NCI-H1436 treated with DMSO at 0.1 percent for 48 hours (cell line): ENCODE measurements at places on chromosomes 7 and 10.

DNA sequence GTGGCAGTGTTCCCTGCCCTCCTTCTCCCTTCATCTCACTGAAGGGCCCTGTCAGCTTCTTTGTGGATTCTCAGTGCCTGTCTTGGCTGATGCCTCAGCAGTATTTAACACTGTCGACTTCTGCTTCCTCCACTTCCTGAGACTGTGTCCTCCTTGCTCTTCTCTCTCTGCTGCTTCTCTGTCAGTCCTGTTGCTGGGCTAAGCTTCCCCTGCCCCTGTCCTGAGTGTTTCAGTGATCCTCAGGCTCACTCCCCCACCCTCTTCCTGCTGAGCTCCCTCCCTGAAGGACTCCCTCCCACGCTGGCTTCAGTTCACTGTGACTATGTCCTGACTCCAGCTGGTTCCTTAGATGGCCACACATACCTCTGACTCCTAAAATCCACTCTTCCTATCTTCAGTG, 64.9 kb downstream of the CREM start:
- no peak for DNase-seq

- no peak for DNase-seq
These were observed 333.3 kb downstream of the PRPF18 start for GRCh38 chr10:13920031-13920430.

DNA sequence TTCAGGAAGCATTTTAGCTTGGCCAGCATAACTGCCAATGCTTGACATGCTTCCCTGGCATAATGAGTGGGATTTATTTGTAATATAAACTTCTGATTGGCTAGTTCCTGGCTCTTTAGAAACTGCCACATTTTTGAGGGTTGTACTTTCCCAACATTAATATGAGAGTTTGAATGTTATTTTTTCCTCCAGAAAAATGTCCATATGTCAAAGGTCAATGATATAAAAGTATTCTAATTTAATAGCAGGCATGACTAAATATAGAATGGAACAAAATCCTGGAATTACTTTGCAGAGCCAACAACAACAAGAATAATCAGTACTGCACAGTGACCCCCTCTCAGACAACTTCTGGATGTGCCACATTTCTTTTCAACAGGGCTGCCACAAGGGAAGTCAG, 352.6 kb downstream of the PRPF18 start:
- no peak for DNase-seq

DNA sequence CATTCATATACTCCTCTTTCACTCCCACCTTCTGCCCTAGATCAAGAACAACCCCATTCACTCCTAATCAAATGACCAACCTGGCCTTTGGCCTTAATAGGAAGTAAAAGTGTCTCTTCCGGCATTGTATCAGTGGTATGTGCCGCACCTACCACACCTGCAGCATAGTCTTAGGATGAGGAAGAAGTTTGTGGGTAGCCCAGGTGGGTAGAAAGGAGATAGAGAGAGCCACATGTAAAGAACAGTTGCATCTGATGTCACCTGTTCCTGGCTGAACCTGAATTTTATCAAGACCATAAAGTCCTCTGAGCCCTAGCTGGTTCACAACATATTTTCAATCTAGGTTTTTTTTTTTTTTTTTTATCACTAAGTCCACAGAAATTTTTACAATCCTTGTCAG, 55.5 kb upstream of the PTPN12 start:
- DNase-seq: no peak

- no peak for DNase-seq
These were observed 19.9 kb upstream of the SEC61G start for GRCh38 chr7:54778696-54779540.

DNA sequence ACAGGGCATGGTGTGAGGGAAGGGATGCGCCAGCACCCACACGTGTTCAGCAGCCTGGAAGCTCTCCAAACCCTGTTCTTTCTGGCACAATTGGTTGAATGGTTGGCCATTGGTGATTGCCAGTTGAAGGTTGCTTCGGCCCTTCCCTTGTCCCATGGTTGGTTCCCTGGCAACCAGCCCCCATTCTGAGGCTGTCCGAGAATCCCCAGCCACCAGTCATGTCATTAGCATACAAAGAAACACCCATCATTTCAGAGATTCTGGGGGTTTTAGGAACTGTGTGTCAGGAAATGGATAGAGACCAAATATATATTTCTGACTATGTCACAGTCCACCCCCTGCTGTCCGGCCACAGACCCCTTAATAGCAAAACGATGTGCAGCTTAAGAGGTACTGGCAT, 21.8 kb downstream of the FKBP6 start:
- DNase-seq: no peak

- DNase-seq: no peak
These were observed 5.0 kb downstream of the ZRANB1 start for GRCh38 chr10:124946945-124947344.

GRCh38 chr7:128793181-128793547, 1.4 kb downstream of the CCDC136 start:
- DNase-seq: no peak

DNA sequence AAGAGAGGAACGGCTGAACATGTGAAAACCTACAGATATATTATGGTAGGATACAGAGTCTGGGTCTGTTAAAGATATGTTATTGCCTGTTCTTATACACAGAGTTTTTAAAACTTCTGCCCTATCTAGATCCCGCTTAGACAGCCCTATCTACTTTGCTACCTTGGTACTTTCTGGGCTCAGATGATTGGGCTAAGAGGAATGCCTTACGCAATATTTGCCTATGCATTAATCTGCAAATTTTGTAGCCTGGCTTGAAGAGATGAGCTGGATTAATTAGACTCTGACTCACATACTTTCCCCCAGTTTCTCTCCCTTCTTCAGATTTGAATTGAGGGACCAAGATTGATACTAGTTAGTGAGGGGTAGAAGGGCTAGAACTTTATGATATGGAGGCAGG, 33.6 kb upstream of the A1CF start:
- no peak for DNase-seq
